ENCODE measurements at places on chromosomes 6 and 20.

- DNase-seq = no peak
These were observed 31.3 kb upstream of the AAR2 start for GRCh38 chr20:36205026-36205425.

DNA sequence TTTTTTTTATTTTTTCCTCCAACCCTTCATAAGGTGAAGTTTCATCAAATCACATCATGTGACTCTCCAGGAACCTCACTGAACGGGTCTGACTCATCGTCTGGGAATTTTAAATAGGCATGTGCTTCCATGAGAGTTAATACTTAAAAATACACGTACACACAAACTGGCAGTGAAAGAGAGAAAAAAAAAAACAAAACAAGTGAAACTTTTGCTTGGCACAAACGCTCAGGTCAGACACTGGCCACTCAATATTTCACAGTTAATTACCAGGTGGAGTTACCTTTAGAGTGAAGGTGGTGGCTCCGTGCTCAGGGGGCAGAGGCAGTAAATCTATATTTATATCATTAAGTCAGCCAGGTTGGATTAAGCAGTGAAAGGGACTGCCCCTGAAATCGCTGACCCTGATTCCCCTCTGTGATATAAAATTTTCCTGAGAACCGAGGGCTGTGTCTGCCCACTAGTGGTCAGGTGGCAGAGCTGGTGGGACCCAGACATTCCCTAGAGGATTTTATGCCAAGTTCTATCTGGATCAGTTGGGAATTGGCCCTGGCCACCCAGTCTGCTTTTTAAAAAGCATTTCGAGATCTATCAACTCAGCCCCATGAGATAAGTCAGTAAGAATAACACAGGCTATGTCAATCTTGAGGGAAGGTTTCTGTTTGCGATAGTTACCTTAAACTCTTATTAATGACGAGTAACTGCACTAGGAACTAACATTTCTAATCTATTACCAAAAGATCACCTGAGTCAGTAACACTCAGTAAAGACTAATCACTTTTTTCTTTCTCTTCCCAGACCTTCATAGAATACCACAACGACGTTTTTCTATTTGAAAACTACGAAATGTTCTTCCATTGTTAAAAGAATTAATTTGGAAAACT lies 259.1 kb downstream of the HDGFL1 start:
- peak; percentile 99 for DNase-seq

DNA sequence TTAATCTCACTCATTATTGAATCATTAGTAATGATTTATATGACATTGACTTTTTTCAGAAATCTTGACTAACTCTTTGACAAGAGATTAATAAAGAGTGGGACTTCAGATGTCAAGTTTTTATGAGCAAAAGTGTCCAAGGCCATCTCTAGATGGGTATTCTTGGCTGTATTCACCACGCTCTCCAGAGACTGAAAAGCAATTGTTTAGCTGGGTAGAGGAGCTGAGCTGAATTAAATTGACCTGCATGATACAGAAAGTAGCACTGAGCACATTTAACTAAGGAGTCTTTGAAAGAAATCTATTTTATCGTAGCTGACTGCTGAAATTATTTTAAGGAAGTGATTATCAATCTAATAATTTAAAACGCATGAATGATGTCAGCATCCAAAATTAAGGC lies 89.4 kb downstream of the LINC00237 start:
- DNase-seq = no peak

- DNase-seq = peak; percentile 56
These were observed 48.6 kb downstream of the KDM1B start for GRCh38 chr6:18203786-18204185.

- no peak for DNase-seq
These were observed 137.0 kb downstream of the ARID1B start for GRCh38 chr6:156914181-156914580.

GRCh38 chr20:24746351-24746685 lies 202.8 kb upstream of the CST7 start:
- DNase-seq = no peak

- DNase-seq = peak; percentile 63
These were observed 83.8 kb downstream of the GJA10 start for GRCh38 chr6:89977808-89978748.

- DNase-seq = no peak
These were observed 234.5 kb upstream of the PRDM1 start for GRCh38 chr6:105851606-105852005.

DNA sequence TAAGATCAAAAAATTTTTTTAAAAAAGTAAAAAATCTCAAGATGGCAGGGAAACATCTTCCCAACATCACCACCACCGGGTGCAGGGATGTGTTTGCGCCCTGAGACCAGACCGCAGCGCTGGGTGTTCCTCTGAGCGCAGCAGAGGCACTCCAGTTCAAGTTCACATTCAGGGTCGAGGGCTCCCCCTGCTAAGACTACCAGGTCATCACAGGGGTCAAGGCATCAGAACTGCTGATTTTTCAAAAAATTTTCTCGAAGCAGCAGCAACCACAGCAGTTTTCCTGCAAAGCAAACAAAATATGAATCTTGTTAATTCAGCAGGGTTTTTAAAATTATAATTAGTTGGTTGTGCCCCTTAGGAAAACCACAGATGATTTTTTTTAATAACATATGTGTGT lies 83.1 kb downstream of the MYLK4 start:
- DNase-seq = no peak

DNA sequence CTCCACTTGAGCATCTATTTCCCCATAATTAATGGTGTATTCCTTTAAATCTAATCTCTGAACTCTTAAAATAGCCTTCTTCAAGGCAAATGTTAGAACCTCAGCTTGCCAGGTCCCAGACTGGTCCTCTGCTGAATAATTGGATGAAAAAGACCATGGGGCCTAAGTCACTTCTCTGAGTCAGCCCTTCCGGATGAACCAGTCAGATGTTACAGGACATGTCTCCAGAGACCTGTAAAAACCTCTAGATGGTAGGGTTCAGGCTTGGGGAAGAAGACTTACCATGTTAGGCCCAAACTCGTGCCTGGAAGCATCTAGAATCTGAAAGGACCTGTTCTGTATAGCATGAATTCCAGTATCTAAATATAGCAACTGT lies 97.3 kb downstream of the CDKAL1 start:
- peak; percentile 17 for DNase-seq

- DNase-seq = no peak
These were observed 56.4 kb downstream of the NRN1 start for GRCh38 chr6:5950361-5950785.

- peak; percentile 36 for DNase-seq
These were observed 3.9 kb downstream of the SYNJ2 start for GRCh38 chr6:157985378-157986155.

GRCh38 chr6:122859676-122860075 lies 70.6 kb downstream of the SMPDL3A start:
- DNase-seq = no peak

- no peak for DNase-seq
These were observed 29.6 kb upstream of the LGSN start for GRCh38 chr6:63349401-63349800.

Measured in choroid plexus epithelial cell (primary cell).